Memory B cell (primary cell): ENCODE measurements at places on chromosomes 2 and 18.

DNA sequence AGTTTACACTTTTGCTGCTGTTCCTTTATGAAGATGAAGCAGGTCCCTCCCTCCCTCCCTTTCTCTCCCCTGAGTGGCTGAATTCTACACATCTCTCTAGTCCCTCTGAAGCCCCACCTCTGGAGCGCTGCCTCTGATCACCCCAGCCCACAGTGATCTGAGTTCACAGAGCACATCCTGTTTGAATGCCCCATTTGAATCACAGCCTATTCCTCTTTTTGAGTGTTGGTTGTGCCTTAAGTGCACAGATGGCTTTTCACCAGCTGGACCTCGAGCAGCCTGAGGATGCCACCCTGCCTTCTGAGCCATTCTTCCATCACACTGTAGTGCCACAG, 87.1 kb downstream of the ITGB1BP1 start:
- peak; percentile 2 for DNase-seq

DNA sequence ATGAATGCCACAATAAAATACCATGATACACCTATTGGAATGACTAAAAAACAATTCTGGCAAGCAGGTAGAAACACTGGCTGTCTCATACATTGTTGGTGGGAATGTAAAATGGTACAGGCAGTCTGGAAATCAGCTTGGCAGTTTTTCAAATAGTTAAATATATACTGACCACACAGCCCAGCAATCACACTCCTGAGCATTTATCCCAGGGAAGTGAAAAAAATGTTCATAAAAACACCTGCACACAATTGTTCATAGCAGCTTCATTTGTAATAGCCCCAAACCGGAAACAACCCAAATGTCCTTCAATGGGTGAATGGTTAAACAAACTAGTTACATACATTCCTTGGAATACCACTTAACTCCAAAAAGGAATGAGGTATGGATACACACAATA, 137.2 kb downstream of the TFCP2L1 start:
- DNase-seq: no peak

DNA sequence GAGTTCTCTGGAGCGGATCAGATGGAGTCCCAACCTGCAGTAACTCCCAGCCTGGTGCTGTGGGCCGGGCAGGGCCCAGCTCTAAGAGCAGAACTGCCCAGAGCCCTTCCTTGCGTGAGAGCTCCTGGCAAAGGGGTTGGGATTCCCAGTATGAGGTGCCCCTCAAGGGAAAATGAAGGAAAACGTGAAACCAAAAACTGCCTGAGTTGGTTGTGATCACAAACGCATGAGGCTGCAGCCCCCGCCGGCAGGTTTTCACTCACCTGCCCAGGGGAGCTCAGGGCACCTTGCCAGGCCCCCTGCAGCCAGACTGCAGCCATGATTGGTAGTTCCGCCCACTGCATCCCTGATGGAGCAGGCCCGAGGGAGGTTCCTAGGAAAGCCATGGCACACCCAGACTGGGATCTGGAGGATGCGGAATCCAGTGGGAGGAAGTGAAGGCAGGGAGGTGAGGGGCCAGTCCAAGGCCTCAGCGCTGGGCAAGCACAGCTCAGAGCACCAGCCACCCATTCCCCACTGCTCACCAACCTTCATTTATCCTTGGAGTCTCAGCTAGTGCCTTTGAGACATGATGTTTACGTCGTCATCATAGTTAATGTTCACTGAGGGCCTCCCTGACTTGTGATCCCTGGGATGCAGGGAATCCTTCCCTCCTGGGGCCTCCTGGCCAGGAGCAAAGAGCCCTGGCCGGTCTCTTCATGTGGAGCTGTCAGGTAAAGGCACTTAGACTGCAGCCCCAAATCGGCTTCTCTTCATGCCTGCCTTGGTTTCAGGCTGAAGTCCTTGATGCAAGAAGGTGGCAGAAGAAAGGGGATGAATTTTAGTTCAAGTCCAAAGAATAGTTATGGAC, 103.2 kb downstream of the INHBB start:
- DNase-seq: no peak

GRCh38 chr2:55860832-55861231, 62.8 kb downstream of the EFEMP1 start:
- no peak for DNase-seq

DNA sequence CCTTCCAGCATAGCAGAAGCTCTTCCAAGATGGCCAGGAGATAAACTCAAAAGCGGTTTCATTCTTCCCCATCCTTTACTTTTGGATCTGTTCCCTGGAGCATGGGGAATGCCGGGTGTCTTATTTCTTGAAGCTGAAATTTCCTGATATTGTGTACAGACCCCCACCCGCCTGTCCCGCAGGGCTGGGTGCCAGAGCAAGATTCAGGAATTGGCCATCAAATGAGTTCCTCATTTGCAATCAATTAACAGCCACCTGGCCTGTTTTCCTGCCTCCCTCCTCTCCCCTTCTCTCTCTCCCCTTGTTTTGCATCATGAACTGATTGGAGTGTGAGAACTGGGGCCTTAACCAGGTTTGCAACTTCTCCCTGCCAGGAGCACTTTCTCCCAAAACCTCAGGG, 202.1 kb downstream of the SH3RF3 start:
- no peak for DNase-seq

DNA sequence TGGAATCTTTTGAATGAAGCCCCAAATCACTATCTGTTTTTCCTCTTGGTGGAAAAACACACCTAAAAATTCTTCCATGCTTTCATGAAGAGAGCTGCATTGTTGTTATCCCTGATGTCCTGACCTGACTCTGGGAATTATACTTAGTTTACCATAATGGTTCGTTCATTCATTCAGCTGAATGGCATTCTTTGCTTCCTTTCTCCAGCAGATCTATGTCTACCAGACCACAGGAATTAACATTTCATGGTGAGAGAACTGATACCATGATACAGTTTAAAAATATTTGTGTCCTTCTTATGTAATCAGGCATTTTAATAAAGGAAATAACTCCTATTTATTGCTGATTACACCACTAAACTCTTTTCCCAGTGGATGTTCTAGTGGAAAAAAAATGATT, 11.1 kb upstream of the SLC4A10 start:
- no peak for DNase-seq

DNA sequence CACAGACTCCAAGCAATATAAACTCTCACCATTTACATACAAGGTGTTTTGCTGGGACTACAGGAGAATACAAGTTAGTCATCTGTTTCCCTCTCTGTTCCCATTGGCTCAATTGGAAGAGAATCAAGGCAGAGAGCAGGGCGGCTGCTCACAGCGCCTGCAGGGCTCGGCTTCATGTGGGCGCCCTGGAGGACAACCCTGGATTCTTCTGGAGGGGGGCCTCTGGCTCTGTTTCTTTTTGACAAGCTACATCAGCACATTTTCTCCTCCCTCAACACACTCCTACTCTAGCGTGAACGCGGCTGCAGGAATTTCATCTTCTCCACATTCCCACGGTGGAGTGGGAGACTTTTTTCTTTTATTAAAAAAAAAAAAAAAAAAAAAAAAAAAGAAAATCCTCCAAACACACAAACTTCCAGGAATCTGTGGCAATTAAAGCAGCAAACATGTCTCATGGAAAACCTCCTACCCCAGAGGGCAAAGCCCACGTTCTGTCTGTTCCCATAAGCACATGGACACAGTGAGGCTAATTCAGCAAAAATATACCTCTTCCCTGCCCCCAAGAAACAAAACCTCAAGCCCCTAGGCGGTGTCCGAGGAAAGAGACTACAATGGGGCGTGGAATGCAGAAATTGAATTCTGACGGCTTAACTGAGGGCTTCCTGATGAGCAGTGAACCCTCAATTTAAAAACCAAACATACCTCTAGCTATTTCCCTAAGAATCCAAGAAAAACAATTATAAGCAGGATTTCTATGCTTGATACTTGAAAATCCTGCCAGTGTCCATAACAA, 50.6 kb downstream of the PARD6G start:
- no peak for DNase-seq

DNA sequence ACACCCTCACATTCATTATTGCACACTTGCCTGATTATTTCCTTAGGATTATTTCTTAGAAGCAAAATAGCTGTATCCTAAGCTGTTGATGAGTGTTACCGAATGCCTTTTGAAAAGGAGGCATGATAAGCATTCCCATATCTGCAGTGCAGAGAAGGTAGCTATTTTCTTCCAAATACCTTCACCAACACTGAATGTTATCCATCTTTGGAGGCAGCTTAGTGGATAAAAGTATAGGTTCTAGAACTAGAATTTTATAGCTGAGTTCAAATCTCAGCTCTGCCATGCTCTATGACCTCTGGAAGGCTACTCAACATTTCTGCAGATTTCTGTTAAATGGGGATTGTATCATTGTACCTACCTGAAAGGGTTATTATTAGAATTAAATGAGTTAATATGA, 185.0 kb upstream of the CCDC150 start:
- DNase-seq: no peak

DNA sequence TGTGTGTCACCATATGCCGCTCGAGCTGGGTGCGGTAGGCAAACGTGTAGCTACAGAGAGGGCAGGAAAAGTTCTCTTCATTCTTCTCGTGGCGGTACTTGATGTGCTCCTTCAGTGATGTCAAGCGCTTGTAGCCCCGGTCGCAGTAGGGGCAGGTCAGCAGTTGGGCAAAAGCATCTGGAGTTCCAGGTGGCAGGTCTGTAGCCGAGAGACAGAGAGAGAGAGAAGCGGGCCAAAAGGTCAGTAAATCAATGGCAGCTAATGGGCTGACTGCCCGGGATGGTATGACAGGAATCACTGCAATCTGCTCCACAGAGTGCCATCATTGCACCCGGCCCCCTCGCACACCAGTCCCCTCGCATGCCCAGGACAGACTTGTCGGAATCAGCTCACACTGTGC, 116.0 kb downstream of the ZEB2 start:
- no peak for DNase-seq

DNA sequence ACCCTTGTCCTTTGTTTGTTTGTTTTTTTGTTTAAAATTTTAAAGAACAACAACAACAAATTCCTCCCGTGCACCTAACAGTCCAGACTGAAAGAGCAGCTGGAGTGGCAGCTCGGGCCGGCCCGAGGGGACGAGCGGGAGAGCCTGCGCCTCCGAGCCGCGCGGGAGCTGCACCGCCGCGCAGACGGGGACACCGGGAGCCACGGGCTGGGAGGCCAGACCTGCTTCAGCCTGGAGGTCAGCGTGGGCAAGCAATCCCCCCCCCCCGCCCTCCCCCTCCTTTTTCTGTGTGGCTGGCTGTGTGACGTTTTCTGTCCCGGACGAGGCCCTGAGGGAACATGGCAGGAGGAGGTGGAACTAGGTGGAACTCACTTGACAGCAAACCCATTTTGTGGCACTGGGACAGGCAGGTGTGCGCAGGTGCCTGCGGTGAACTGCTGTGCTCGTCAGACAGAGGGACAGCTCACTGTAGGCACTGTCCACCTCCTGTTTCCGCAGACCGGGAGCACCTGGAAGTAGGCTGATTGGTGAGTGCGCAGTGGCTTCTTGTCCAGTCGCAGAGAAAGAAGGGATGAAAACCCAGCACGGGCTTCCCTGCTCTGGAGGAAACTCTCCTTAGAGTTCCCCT, 80.6 kb downstream of the MTCL1 start:
- DNase-seq: no peak

- no peak for DNase-seq
These were observed 470.4 kb upstream of the MYT1L start for GRCh38 chr2:2801458-2801857.

DNA sequence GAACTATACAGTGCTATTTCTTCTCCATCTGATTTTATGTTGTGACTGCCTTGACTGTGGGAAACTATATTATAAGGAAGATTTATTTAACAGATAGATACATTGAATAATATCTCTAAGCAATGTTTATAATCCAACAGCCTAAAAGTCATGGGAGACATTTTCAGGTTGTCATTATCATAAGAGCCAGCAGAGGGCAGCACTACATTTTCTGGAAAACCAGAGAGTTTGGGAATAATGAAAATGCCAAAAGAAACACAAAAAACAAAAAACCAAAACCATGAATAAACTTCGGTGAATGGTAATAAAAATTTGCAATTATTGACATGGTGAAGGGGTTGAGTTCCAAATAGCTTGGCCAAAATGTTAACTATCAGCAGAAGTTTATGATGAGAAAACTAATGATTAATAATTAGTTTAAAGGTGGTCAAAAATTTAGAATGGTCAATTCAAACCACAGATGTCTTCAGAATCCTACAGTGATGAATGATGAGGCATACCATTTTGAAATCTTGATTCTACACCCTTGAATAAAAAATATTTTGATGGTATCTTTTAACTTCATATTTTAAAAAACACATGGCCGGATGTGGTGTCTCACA, 4.7 kb downstream of the EEF1B2 start:
- peak; percentile 48 for DNase-seq

DNA sequence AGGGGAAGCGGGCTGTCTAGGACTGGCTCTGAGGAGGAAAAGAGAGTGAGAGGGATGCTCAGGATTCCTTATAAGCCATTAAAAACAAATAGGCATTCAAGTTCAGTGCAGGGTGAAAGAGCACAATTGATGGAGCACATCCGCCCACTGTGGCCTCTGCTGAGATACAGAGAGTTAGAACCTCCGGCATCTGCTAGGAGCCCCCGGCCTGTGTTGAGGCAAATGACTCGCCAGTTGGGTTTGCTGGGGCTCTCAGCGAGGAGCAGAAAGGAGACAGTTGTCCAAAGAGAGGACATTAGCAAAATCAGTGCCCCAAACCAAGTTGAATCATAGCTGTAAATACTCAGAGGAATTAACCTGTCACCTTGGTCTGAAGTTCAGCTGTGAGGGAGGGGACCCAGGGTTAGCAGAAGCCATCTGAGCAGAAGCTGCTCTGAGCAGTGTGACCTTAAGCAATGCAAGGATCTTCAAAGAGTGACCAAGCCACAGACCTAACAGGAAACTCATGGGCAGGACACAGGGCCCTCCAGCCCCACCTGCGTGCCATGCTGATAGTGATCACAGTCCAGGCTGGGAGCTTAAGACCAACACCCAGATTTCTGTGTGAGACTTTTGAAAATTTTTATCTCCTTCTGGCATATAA, 23.3 kb upstream of the IL18RAP start:
- no peak for DNase-seq

DNA sequence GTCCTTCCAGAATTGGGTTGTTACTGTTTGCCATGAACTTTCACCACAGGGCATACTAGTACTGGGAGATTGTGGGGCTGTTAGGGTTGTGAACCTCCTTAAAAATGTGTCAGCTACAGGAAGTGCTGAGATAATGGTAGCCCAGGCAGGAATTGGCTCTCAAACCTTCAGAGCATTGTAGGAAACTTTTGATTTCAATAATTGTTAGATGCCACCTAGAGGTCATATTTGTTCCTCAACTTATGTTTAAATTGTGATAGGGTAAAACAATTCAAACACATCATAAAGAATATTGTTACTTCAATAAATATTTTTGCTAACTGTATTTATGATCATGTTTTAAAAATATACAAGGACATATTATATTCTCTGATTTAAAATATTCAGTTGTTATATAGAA, 594.6 kb downstream of the ADCYAP1 start:
- no peak for DNase-seq
